Stimulated activated CD4-positive, alpha-beta T cell treated with anti-CD3 and anti-CD28 coated beads, Interleukin-1b, Interleukin-23, amount 100 ng/mL, for 24 hours (primary cell): ENCODE measurements at places on chromosomes 12 and 14.

DNA sequence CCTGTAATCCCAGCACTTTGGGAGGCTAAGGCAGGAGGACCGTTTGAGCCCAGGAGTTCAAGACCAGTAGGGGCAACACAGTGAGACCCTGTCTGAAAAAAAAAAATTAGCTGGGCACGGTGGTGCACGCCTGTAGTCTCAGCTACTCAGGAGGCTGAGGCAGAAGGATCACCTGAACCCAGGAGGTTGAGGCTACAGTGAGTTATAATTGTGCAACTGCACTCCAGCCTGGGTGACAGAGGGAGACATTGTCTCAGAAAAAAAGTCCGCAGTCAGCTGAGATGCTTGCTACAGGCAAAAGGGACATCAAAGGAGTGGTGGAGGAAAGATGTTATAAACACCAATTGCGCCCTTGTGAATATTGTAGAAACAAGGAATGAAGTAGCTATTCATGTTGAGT, 77.8 kb downstream of the NDUFA12 start:
- DNase-seq = no peak

DNA sequence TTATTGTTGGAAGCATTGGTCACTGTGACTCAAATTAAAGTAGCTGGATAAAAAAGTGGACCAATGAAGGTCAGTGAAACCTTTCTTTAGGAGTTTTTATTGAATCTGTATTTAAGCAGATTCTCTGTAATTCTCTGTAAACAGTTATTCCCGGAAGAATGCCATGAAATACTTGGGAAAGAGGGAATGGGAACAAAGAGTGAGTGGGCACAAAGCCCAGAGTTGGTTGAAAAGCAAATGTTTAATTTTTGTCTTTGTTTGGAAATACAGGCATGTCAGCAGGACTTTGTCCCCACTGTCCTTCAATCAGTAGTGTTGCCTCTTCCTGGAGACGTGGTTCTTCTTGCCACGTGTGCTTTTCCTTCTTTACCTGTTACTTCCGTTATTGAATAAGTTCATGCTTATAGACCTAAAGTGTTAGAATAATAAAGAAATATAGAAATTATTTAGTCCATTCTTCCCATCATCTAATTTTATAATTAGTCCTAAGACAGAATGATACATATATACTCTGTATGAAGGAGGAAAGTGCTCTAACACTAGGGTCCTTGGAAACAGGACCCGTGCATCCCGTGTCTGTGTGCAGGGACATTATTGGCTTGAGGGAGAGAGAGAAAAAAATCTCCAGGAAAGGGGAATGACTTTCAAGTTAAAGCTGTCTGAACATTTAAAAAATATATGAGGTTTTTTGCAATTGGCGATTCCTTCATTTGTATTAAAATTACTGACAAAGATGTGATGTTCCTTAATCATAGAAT, 2.0 kb upstream of the ANG start:
- DNase-seq = no peak

DNA sequence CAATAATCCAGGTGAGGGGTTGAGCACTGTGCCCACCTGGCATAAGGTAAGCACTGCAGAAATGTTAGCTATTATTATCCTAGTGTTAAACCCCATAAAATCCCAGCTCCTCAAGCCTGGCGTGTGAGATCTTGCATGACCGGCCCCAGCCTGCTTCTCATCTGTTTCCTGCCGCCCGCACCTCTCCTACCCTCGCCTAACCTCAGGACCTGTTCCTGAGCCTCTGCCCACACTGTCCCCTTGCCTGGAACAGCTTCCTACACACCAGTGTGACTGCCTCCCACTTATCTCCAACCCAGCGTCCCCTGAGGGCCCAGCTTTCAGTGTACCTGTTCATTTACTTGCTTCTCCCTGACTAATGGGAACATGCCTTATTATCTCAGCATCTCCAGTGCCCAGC, 24.7 kb downstream of the ISCA2 start:
- no peak for DNase-seq

GRCh38 chr14:95305940-95306339, 13.8 kb downstream of the CLMN start:
- DNase-seq = no peak

- no peak for DNase-seq
These were observed 156.6 kb downstream of the UNC79 start for GRCh38 chr14:93587330-93587729.

DNA sequence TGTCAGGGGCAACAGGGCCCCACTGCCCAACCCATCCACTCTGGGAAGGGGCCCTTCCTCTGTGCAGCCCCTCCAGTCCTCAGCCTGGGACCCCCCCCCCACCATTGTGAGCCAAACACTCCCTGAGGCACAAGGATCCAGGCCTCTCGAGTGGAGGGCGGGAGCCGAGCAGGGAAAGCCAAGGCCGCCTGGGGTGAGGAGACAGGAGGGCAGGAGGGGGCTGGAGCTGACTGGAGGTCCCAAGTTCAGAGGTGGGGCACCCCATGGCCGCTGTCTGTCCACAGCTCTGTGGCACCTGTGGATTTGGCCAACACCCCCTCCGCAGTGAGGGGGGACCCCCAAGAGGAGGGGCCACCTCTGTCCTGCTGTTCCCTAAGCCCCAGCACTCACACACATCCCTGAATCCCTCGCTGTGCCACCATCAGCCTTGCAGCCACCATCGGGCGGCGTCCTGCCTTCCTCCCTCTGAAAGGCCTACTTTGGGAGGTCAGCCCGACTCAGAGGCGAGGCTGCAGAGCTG, 25.4 kb upstream of the C14orf180 start:
- DNase-seq = no peak

- no peak for DNase-seq
These were observed 4.4 kb downstream of the DLK1 start for GRCh38 chr14:100731011-100731670.

DNA sequence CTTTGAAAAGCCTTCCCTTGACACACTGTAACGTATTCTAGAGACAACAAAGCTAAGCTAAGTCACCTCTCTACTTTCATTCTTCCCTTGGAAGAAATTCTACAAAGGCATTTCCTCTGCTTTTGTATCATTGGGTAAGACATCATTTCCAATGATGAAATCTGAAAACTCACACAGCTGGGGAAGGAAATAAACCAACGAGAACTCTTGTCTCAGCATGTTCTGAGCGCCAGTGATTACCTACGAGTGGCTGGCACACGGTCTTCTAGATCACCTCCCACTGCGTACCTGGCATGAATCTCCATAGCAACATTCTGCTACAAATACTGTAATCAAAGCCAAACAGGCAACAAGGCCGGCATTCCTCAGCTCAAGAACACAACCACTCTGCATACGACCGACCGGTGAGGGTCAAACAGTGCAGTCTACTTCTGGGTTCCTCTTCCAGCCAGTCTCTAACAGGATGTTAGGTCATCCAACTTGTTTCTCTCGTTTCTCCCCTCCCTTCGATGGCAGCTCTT, 7.6 kb downstream of the VPS37B start:
- DNase-seq = no peak

DNA sequence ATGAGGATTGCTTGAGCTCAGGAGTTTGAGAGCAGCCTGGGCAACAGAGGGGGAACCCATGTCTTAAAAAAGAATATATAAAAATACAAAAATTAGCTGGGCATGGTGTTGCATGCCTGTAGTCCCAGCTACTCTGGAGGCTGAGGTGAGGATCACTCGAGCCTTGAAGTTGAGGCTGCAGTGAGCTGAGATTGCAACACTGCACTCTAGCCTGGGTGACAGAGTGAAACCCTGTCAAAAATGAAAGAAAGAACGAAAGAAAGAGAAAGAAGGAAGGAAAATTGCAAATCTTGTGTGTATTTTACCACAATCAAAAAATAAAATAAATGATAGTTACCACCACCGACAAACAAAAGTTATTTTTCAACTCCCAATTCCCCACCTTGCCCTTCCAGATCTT, 45.3 kb downstream of the SPRING1 start:
- no peak for DNase-seq

DNA sequence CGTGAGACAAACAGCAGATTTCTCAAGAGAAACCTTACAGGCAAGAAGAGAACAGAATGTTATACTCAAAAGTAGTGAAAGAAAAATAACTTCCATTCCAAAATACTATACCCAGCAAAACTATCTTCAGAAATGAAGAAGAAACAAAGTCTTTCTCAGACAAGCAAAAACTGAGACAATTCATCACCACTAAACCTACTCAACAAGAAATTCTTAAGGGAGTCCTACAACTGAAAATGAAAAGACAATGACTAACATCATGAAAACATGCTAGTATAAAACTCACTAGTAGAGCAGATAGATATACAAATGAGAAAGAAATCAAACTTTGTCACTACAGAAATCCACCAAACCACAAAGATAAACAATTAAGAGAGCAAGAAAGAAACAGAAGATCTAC, 106.5 kb downstream of the CEP83 start:
- no peak for DNase-seq

- no peak for DNase-seq
These were observed 61.1 kb downstream of the PITPNM2 start for GRCh38 chr12:123089631-123090353.

DNA sequence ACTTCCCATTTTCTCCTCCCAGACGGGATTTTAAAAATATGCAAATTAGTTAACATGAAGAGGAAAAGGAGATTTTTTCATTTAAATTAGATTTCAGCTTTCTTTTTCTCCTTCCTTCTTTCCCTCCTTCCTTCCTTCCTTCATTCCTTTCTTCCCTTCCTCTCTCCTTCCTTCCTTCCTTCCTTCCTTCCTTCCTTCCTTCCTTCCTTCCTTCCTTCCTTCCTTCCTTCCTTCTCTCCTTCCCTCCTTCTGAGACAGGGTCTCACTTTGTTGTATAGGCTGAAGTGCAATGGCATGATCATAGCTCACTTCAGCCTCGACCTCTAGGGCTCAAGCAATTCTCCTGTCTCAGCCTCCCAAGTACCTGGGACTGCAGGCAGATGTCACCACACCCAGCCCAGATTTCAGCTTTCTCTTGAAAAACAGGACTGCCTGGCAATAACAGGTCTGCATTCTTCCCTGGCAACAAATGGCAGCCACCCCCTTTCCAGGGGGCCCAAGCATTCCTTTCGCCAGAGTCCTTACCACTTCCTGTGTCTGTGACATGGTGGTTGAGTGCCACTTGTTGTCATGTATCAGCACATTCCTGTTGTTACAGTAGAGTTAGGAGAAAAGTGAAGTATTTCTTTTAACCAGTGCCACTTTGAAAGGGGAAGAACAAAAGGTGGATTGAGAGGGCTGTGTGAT, 119.1 kb downstream of the PTPN11 start:
- no peak for DNase-seq

DNA sequence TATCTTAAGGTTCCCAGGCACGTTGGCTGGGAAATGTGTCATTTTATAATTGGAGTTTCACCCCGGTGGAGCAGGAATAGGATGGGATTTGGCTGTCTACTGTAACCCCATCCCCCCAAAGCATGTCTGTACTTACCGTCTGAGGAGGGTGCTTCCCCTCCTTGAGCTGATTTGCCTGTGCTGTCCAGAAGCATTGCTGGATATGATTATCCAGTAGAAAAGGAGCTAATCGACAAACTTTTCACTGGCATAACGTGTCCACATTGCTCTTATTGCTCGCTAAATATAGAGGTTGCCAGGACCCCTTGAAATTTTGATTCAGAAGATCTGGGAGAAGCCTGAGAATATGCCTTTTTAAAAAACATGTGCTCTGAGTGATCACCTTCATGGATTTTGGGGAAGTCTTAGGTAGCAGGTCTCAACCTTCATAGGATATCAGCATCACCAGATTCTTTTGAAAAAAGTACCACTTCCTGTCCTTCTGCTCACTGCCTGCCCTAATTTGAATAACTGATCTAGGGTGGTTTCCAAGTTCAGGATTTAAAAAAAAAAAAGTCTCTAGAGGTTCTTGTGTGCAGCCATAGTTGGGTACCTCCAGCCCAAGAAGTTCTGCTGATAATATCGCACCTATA, 80.4 kb upstream of the KCNA1 start:
- no peak for DNase-seq

- DNase-seq = no peak
These were observed 234.9 kb downstream of the KTN1 start for GRCh38 chr14:55814873-55815272.

GRCh38 chr12:132872975-132873421, 14.4 kb downstream of the CHFR start:
- DNase-seq = no peak

GRCh38 chr14:59632381-59632780, 55.8 kb upstream of the CCDC175 start:
- no peak for DNase-seq

DNA sequence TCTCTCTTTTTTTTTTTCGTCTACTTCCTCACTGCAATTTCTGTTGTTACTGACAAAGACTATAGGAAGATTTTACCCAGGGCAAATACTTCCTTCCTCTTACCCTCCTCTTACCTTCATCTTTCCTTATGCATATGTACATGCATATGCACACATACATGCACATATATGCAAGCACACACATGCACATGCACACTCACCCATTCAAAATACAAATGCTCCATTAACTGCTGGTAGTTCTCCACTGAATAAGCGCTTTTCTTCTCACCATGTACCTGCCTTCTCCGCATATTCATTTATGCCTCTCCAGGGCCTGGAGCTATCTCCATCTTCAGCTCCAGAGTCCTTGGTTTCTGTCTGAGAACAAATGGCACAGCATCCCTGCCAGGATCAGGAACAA, 632 bp downstream of the C12orf54 start:
- no peak for DNase-seq

- no peak for DNase-seq
These were observed 78.7 kb downstream of the PPM1A start for GRCh38 chr14:60327447-60328331.

- DNase-seq = no peak
These were observed 197.5 kb upstream of the TMEM132C start for GRCh38 chr12:128069359-128069997.
